NCI-H526 treated with DMSO at 0.1 percent for 48 hours (cell line): ENCODE measurements at places on chromosomes 6 and 20.
A peak's percentile ranks its signal among the peaks of the same experiment; 100 is the strongest.

GRCh38 chr20:1569415-1569881 lies 11.9 kb upstream of the SIRPD start:
- DNase-seq, result no peak

DNA sequence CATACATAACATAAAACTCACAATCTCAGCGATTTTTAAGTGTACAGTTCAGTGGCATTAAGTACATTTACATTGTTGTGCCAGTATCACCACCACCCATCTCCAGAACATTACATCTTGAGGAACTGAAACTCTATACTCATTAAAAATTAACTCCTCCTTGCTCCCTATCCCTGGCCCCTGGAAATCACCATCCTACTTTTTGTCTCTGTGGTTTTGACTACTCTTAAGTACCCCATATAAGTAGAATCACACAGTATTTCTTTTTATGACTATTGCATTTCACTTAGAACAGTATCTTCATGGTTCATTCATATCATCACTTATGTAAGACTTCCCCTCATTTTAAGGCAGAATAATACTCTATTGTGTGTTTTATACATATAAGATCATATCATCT lies 1108.1 kb downstream of the GRIK2 start:
- no peak for DNase-seq

DNA sequence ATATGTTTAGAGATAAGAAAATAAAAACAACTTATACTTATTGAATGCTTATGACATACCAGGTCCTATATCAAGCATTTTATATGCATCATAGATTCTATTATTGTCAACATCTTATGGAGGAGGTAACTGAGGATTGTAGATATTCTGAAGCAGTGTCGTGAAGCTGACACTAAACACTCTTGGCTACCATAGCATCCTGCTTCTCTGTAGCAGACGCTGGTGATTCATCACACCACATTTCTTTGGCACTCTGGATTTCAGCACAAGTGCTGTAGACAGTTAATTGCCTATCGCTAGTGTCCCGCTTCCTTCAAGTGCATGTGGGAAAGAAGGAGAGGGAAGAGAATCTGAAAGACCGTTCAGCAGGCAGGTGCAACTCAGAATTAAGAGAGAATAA lies 317.1 kb downstream of the PLCB1 start:
- no peak for DNase-seq

DNA sequence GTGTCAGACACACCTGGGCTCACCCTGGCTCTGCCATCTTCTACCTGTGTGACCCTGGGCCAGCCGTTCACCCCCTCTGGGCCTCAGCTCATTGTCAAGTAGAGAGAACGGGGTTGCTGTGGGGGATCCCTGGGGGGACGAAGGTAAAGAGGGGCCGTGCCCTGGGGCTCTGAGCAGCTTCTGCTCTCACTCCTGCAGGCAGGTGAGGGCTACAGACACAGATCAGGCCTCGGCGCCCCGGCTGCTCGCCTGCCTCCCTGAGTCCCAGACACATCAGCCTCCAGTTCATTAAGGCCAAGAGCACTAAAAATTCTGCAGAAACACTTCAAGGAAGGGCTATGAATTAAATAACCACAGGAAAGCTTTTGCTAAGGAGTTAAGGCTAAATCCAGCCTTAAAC lies 394.4 kb downstream of the CDH4 start:
- no peak for DNase-seq

GRCh38 chr6:125123468-125124048 lies 30.0 kb upstream of the TPD52L1 start:
- no peak for DNase-seq

DNA sequence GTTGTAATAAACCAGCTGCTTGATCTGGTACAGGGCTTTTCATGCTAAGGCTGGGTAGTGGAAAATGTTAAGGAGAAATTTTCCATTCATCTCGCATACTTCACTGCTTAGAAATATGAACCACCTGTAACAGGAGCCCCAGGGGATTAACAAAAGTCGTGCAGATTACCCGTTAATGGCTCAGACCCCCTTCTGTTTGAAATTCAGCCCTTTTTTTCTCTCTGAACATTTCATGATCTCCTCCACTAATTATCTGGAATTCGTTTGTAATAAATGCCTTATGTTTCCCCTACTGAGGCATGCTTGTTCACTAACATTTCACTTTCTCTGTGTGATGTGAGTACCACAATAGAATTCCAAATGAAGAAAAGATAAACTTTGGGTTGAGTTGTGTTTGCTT lies 336.4 kb upstream of the HSF2 start:
- no peak for DNase-seq

DNA sequence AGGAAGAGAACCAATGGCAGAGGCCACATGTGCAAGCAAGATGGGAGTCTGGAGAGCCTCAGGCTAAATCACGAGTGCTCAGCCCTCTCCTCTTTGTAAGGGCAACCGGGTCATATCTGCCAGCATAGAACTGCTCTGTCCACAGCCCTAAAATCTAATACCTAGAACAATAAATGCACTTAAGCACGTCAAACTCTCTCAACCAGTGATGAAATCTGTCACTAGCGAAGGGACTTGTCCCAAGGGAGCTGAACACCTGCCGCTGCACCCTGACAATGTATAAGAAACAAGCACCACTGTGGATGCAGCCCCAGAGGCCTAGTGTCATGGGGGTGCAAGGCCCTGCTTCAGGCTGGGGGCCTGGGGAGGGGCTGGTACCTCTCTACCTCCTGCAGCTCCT lies 82.5 kb downstream of the PRL start:
- DNase-seq, result no peak

GRCh38 chr6:140499607-140500006 lies 1125.2 kb upstream of the CITED2 start:
- no peak for DNase-seq

- DNase-seq, result no peak
These were observed 67.9 kb downstream of the NCOA7 start for GRCh38 chr6:125858427-125859320.

DNA sequence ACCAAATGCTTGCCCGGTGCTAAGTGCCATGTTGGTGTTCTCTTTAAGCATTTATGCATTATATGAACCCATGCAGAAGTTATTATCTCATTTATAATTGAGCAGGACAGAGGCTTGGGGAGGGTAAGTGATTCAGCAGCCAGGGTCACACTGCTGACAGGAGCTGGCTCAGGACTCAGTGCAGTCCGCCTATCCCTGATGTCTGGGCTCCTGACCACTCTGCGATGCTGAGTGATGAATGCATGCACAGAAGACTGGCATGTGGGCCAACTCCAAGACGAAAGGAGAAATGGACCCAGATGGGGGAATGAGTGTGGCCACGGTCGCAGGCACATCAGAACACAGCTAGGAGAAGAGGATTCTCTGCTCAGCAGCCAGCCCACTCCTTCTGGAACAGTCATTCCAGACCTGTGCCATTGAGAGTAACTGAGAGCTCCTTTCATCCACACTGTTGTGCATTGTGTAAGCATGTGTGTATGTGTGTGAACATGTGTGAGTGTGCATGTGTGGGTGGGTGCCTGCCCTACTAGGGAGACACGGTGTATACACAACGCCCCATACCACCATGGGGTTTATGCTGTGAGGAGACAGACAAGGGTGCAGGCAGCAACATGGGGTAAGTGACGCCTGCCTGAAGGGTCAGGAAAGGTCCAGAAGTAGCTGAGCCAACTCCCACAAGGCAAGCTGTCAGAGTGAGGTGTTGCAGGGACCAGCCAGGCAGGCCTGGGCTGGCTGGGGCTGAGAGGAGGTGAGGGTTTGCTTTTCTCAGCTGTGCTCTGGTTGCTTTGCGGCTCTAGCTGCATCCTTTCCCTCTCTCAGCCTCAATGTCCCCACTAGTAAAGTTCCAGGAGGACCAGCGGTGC lies 97.8 kb upstream of the PMEPA1 start:
- DNase-seq, result no peak

GRCh38 chr20:13613917-13614316 lies 24.8 kb downstream of the TASP1 start:
- DNase-seq, result no peak

GRCh38 chr6:42226645-42227143 lies 9.0 kb upstream of the MRPS10 start:
- no peak for DNase-seq

GRCh38 chr6:35506536-35506935 lies 6.2 kb downstream of the TULP1 start:
- no peak for DNase-seq

- no peak for DNase-seq
These were observed 238.0 kb downstream of the KHDC1L start for GRCh38 chr6:72987301-72987700.

DNA sequence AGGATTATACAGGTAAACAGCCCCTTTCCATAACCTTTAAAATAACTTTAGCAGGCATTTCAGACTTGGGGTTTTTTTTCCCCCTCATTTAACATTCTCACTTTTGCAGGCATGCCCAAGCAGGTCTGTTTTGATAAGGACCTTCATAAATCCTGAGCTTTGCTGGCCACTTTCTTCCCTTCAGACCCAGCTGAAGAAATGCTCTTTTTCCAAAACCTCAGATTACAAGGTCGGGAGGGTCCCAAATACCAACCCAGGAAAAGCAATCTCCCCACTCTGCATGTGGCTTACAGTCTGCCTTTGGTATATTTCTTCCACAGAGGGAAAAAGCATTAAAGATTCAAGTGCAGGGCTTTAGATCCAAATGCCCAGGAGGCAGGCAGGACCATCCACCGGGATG lies 6.8 kb downstream of the NFATC2 start:
- no peak for DNase-seq

GRCh38 chr6:141846639-141847038 lies 286.1 kb upstream of the GJE1 start:
- DNase-seq, result no peak

DNA sequence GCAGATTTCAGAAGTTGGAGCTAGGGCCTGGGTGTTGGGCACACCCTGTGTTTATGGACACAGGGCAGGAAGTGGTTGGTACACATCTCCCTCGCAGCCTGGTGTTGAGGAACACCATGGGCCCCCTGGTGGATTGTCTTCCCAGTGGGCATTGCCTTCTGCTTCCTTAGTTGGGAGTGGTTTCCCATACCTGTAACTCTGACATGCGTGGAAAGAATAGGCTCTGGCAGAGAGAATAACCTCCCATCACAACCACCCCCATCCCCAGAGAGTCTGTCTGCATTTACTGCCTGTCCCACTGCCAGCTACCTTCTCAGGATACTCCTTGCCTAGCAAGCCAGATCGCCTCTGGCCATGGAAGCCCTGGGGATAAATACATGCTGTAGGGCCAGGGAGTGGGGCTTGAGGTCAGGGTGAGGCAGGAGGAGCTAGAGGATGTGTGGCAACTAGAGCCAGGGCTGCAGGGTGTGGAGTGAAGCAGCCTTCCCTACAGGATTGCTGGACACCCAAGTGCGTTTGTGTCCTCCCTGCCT lies 14.7 kb downstream of the LRRC73 start:
- no peak for DNase-seq

DNA sequence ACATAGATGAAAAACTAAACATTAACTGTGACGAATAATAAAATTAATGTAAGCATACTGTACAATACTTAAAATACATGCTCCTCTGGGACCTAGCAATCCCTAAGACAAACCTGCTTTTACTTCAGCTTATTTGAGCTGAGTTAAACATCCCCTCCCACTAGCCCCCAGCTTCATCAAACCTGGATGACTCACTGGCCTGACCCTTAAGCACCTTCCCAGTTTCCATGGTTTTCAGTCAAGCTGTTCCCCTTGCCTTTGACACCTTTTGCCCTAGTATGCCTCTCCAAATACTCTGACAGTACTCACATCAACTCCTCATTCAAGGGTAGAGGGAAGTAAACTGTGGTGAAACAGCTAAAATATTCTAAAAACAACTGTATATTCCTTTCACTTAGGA lies 4.2 kb downstream of the ELOVL4 start:
- DNase-seq, result no peak

DNA sequence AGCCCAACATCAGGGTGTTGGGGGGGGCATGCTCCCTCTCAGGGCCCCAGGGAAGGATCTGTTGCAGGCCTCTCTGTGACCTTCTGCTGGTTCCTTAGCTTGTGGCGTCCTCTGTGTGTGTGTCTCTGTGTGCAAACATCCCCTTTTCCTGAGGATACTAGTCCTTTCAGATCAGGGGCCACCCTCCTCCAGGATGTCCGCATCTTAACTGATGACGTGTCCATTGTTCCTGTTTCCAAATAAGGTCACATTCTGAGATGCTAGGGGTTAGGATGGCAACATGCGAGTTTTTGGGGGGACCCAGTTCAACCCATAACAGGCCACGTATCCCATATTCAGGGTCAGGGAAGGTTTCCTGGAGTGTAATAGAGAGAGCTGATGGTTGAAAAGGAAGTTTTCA lies 40.9 kb downstream of the GMPR start:
- no peak for DNase-seq

GRCh38 chr6:158591134-158591809 lies 31.4 kb downstream of the TMEM181 start:
- no peak for DNase-seq

DNA sequence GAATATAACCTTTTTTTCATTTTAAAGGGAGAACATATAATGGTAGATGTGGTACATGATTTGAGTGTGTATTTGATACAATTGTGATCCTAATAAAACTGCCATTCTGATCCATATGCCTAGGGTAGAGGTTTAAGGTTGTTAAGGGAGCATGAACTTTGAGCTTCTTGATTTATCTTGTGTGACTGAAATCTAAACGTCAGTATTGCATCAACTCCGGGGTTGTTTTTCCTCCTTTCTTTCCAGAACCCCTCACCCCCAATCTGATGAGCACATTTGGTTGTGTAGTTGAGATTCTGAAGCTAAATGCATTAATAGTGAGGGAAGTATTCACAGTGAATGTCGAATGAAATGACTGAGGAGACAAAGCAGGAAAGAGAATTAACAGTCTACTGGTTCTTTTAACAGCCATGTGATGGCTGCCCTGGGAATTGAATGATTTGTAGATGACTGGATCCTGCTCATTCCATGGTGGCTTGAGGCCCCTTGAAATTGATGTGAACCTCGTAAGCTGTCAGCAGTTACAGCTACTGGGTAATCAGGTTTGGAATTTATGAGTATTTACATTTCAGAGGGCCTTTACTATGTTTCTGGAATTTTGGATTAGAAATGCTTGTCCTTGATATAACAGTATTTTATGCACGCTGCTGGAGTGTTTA lies 44.8 kb downstream of the FARS2 start:
- DNase-seq, result no peak

GRCh38 chr20:46324960-46325703 lies 16.8 kb upstream of the CDH22 start:
- peak; percentile 62 for DNase-seq

- no peak for DNase-seq
These were observed 67.9 kb upstream of the BMP5 start for GRCh38 chr6:55943329-55943728.

DNA sequence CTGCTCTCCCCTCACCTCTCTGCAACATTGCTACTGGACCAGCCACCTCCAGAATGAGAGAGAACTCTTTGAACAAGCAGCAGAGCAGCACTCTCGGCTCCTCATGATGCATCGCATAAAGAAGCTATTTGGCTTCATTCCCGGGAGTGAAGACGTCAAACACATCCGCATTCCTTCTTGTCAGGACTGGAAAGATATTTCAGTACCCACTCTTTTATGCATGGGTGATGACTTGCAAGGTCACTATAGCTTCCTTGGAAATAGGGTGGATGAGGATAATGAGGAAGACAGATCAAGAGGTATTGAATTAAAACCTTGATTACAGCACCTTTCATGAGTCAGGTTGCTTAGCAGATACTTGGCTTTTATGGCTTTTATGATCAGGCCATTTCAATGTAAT lies 4.3 kb downstream of the CALHM4 start:
- no peak for DNase-seq

GRCh38 chr6:5906340-5906670 lies 100.4 kb downstream of the NRN1 start:
- DNase-seq, result no peak
